GM23338 (cell line): ENCODE measurements at places on chromosomes 3 and 15. TPM values are rescaled to one million over a fixed set of nuclear protein-coding genes. Genes with fewer than 3 reads are reported as not detected.

- H3K27me3 ChIP-seq, result peaks cover 49% of the 10 kb centered on the region
- no peak overlapping the region for H3K4me3 ChIP-seq
- H3K27ac ChIP-seq, result no peak overlapping the region
Measured at GRCh38 chr15:48647962-48648361, 2.5 kb upstream of the FBN1 start.

GRCh38 chr15:98447069-98447468, 201.3 kb upstream of the IGF1R start:
- H3K4me3 ChIP-seq, result no peak overlapping the region
- H3K36me3 ChIP-seq, result no peaks in the 10 kb centered on the region
- no peaks in the 10 kb centered on the region for H3K4me1 ChIP-seq

The KLHL6 gene
- 0.12 TPM in 1 of 2 replicates, not detected in the other for total RNA-seq

The NR1I2 gene
- 3.9 and 4.4 TPM in 2 replicates for total RNA-seq

DNA sequence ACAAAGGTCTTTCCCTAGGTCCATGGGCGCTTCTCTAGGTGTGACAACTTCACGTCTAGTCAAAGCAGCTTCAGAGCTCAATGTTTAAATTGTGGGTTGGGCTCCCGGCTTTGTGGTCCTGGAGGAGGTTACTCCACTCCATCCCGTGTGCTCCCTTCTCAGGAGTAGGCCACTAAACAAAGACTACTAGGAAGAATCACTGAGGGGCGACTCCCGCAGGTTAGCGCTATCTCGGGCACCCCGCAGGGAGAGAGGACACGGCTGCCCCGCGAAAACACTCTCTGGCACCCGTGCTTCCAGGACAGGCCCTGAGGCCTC, 500 bp downstream of the PARP6 start:
- peak; percentile 48 for DNase-seq
- H3K36me3 ChIP-seq, result no peaks in the 10 kb centered on the region
- H3K4me3 ChIP-seq, result peak overlapping the region; percentile 90
- H3K4me1 ChIP-seq, result peaks cover 7% of the 10 kb centered on the region; the same call in 1 of the 2 replicates
- no peak overlapping the region for H3K27ac ChIP-seq
- no peaks in the 10 kb centered on the region for H3K27me3 ChIP-seq

DNA sequence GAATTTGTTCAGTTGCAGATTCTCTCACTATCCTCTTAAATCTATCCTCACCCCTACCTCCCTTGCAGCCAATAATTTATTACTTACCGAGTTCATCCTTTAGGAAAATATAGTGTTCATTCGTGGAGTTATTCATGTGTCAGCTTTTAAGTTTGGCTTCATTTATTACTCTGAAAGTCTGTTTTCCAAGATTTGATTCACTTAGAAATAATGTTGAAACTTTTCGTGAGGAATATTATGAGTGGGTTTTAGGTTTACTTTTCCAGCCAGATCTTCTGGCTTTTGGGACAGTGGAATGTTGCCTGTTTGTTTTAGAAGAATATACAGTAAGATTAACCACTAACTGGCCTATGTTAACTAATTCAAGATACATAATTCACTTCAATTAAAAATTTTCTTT, 161.0 kb upstream of the CGNL1 start:
- H3K36me3 ChIP-seq, result no peaks in the 10 kb centered on the region
- H3K4me1 ChIP-seq, result peaks cover 39% of the 10 kb centered on the region
- H3K27ac ChIP-seq, result 0 out of 2 replicates have a peak overlapping the region, but pooled peaks have one; percentile 1
- no peak overlapping the region for H3K4me3 ChIP-seq
- no peak for DNase-seq

GRCh38 chr15:58438956-58439355, 7.2 kb downstream of the LIPC start:
- peak; percentile 69 for DNase-seq
- no peaks in the 10 kb centered on the region for H3K27me3 ChIP-seq
- no peaks in the 10 kb centered on the region for H3K36me3 ChIP-seq
- peaks cover 28% of the 10 kb centered on the region for H3K4me1 ChIP-seq

GRCh38 chr15:60480888-60481287, 1.9 kb upstream of the ICE2 start:
- H3K36me3 ChIP-seq, result peaks cover 4% of the 10 kb centered on the region; the same call in 1 of the 2 replicates
- H3K4me3 ChIP-seq, result no peak overlapping the region
- H3K4me1 ChIP-seq, result peaks cover 20% of the 10 kb centered on the region
- no peak overlapping the region for H3K27ac ChIP-seq

- no peak overlapping the region for H3K27ac ChIP-seq
- H3K4me3 ChIP-seq, result no peak overlapping the region
- DNase-seq, result peak; percentile 36
- no peaks in the 10 kb centered on the region for H3K4me1 ChIP-seq
Measured at GRCh38 chr3:146803745-146804144, 198.6 kb upstream of the PLSCR5 start.

DNA sequence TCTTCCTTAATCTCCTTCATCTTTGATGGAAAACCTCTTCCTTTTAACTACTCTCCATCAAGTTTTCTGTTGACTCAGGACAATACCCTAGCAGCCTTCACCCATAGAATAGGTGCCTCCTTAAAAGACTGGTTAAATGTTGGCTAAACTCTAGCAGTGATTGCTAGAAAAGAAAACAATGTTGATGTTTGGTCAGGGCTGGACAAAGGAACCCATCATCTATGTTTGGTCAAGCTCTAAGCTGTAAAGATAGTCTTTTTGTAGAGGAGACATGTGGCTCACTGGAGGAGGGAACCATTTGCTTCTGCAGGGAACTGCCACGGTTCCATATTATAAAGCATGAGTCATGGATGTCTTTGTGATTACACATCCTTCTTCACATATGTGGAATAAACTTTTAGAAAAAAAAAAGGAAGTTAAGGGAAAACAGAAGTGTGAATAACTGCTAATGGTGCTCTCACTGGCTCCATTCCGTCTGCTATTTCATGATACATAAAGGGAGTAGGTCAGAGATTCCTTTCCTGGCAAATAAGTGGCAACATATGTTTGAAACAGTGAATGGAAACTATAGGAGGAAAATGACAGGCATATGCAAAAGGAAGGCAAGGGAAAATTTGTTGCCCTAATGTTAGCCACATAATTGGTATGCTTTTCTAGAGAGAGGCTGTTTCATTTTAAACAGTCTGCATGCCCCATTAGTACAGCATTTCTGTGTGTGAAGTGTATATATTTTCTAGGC, 78.2 kb downstream of the CMSS1 start:
- H3K27me3 ChIP-seq, result no peaks in the 10 kb centered on the region
- peaks cover 37% of the 10 kb centered on the region for H3K4me1 ChIP-seq
- H3K36me3 ChIP-seq, result no peaks in the 10 kb centered on the region
- H3K27ac ChIP-seq, result peak overlapping the region; percentile 61; the same call in 1 of the 2 replicates
- no peak for DNase-seq

GRCh38 chr15:101024706-101025500, 105.7 kb downstream of the LRRK1 start:
- no peaks in the 10 kb centered on the region for H3K27me3 ChIP-seq
- DNase-seq, result no peak
- H3K4me1 ChIP-seq, result no peaks in the 10 kb centered on the region; the same call in 1 of the 2 replicates
- H3K27ac ChIP-seq, result no peak overlapping the region

GRCh38 chr3:40872258-40872920, 326.9 kb upstream of the CTNNB1 start:
- no peak overlapping the region for H3K4me3 ChIP-seq
- no peak for DNase-seq
- H3K27ac ChIP-seq, result no peak overlapping the region
- no peaks in the 10 kb centered on the region for H3K36me3 ChIP-seq

DNA sequence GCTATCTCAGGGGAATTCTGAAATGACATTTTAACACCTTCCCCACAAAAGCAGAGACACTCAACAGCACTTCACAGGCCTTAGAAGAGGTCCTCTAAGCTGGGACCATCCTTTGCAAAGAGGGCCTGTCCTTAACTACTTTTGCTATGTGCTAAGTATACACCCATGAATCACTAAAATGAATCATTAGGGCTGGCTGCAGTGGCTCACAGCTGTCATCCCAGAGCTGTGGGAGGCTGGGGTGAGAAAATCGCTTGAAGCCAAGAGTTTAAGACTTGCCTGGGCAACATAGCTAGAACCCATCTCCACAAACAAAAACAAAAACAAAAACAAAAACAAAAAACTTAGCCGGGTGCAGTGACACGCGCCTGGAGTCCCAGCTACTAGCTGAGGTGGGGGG, 53.9 kb upstream of the MELTF start:
- no peaks in the 10 kb centered on the region for H3K36me3 ChIP-seq
- DNase-seq, result no peak
- no peak overlapping the region for H3K4me3 ChIP-seq
- no peak overlapping the region; the same call in 1 of the 2 replicates for H3K27ac ChIP-seq
- H3K4me1 ChIP-seq, result no peaks in the 10 kb centered on the region

The DZIP1L gene
- total RNA-seq, result 11.4 and 19.5 TPM in 2 replicates

- H3K4me1 ChIP-seq, result no peaks in the 10 kb centered on the region
- peak; percentile 46 for DNase-seq
- no peaks in the 10 kb centered on the region for H3K36me3 ChIP-seq
Measured at GRCh38 chr3:62131620-62132019, 241.7 kb downstream of the FEZF2 start.

The OR4F15 gene
- not detected in 2 replicates for total RNA-seq

The IL17RB gene
- total RNA-seq, result 5.7 and 8.3 TPM in 2 replicates

DNA sequence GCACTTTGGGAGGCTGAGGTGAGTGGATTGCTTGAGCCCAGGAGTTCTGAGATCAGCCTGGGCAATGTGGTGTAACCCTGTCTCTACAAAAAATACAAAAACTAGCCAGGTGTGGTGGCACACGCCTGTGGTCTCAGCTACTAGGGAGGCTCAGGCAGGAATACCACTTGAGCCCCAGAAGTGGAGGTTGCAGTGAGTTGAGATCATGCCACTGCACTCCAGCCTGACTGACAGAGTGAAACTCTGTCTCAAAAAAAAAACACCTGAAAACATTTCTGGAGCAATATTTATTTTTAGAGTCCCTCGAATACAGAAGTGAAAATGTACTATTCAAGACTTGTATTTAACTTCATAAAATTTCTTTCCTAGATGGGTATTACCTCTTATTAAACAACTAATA, 4.6 kb downstream of the SPCS1 start:
- H3K27ac ChIP-seq, result 0 out of 2 replicates have a peak overlapping the region, but pooled peaks have one; percentile 27
- DNase-seq, result no peak
- no peak overlapping the region for H3K4me3 ChIP-seq
- H3K4me1 ChIP-seq, result peaks cover 10% of the 10 kb centered on the region; the same call in 1 of the 2 replicates
- no peaks in the 10 kb centered on the region for H3K27me3 ChIP-seq

The PRR23E gene
- total RNA-seq, result not detected in 2 replicates

DNA sequence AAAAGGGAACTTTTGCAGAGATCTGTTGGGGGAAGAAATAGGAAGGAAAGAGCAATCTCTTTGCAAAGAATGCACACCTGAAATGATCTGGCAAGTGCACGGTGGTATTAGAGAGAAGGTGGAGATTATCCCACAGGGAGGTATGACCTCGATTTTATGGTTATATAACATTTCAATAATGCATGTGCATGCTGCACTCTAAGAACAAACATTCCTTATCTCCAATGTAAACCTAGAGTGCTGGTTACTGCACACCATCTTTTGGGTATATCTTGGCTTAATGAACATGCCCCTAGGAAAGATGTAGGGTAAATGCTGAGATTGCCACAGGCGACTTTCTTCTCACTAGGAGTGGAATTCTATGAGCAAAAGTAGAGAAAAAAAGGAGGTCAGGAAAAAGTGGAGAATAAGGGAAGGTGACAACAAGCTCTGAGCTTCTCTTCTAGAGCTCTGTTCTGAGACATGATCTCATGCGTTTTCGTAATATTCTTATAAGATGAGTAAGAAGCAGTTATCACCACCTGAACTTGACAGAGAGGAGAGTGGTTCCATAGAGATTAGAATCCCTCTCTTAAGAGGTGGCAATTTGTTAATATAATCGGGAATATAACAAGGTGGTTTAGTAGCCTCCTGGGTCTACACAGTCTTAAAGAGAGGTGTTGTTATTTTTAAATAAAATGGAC, 117.5 kb upstream of the TMC3 start:
- H3K36me3 ChIP-seq, result no peaks in the 10 kb centered on the region
- H3K27me3 ChIP-seq, result no peaks in the 10 kb centered on the region
- no peaks in the 10 kb centered on the region for H3K4me1 ChIP-seq
- DNase-seq, result no peak
- no peak overlapping the region for H3K27ac ChIP-seq

The VGLL3 gene
- total RNA-seq, result 4.5 and 7.3 TPM in 2 replicates

- no peak overlapping the region for H3K4me3 ChIP-seq
- no peaks in the 10 kb centered on the region for H3K27me3 ChIP-seq
- no peak overlapping the region for H3K27ac ChIP-seq
- H3K36me3 ChIP-seq, result no peaks in the 10 kb centered on the region
- peaks cover 27% of the 10 kb centered on the region for H3K4me1 ChIP-seq
Measured at GRCh38 chr15:31333119-31333518, 6.5 kb downstream of the KLF13 start.

DNA sequence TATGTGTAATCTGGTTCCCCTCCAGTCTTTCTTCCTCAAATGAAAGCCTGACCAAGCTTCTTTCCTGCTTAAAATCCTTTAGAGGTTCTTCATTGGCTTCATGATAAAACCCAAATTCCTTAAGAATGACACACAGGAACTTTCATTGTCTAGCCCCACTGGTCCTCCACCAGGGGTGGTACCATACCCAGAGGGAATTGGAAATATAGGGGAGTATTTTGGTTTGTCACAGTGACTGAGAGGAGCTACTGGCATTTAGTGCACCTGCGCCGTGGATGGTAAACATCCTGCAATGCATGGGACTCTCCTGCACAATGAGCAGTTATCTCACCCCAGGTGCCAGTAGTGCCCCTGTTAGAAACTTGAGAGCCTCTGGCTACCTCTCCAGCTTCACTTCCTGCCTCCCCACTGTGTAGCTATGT, 10.8 kb downstream of the ZWILCH start:
- H3K27ac ChIP-seq, result 0 out of 2 replicates have a peak overlapping the region, but pooled peaks have one; percentile 63
- H3K4me3 ChIP-seq, result no peak overlapping the region
- no peaks in the 10 kb centered on the region for H3K4me1 ChIP-seq
- no peak for DNase-seq

The STARD9 gene
- total RNA-seq, result 4.7 and 6.2 TPM in 2 replicates

- no peaks in the 10 kb centered on the region for H3K27me3 ChIP-seq
- H3K4me3 ChIP-seq, result no peak overlapping the region
- no peaks in the 10 kb centered on the region for H3K36me3 ChIP-seq
- H3K27ac ChIP-seq, result no peak overlapping the region
Measured at GRCh38 chr3:19632099-19633074, 301.6 kb downstream of the EFHB start.

- H3K27ac ChIP-seq, result no peak overlapping the region
- peaks cover 8% of the 10 kb centered on the region for H3K4me1 ChIP-seq
- no peaks in the 10 kb centered on the region for H3K27me3 ChIP-seq
- peak; percentile 59 for DNase-seq
- no peaks in the 10 kb centered on the region for H3K36me3 ChIP-seq
Measured at GRCh38 chr3:109803274-109803673, 465.9 kb upstream of the DPPA4 start.

- no peak overlapping the region for H3K27ac ChIP-seq
- no peaks in the 10 kb centered on the region for H3K27me3 ChIP-seq
- H3K4me1 ChIP-seq, result no peaks in the 10 kb centered on the region
- no peaks in the 10 kb centered on the region for H3K36me3 ChIP-seq
- no peak for DNase-seq
Measured at GRCh38 chr3:112847692-112848091, 1.0 kb upstream of the CD200R1L start.
